ENCODE measurements at places on chromosomes 5 and 9.

DNA sequence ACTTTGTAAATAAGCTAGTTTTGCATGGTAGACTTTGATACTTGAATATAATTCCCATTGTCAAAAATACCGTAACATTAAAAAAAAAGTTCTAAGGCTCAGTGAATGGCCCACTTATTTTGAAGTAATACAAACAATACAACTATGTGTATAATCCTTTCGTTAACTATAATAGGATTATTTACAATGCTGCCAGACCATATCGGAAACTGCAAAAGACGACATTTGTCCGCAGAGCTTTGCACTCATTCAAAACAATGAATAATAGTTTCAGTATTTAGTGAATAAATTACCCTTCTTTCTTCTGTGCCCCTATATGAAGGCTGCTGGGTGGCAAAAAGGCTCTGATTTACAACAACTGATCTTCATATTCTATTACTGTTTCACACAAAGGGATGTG, 121.8 kb downstream of the DROSHA start:
- DNase-seq, result no peak

- no peak for DNase-seq
These were observed 302.6 kb upstream of the TAS2R1 start for GRCh38 chr5:9932770-9933169.

GRCh38 chr5:71778678-71779276, 59.7 kb downstream of the CARTPT start:
- DNase-seq, result no peak

- DNase-seq, result no peak
These were observed 190.7 kb upstream of the TAS2R1 start for GRCh38 chr5:9820691-9821449.

GRCh38 chr9:132283863-132284262, 70.9 kb downstream of the SETX start:
- no peak for DNase-seq

Data from CD4-positive, alpha-beta T cell treated with Interleukin-10 for 1 hour (primary cell).